Fibroblast of skin of right quadriceps (primary cell): ENCODE measurements at places on chromosomes 13 and 19.

DNA sequence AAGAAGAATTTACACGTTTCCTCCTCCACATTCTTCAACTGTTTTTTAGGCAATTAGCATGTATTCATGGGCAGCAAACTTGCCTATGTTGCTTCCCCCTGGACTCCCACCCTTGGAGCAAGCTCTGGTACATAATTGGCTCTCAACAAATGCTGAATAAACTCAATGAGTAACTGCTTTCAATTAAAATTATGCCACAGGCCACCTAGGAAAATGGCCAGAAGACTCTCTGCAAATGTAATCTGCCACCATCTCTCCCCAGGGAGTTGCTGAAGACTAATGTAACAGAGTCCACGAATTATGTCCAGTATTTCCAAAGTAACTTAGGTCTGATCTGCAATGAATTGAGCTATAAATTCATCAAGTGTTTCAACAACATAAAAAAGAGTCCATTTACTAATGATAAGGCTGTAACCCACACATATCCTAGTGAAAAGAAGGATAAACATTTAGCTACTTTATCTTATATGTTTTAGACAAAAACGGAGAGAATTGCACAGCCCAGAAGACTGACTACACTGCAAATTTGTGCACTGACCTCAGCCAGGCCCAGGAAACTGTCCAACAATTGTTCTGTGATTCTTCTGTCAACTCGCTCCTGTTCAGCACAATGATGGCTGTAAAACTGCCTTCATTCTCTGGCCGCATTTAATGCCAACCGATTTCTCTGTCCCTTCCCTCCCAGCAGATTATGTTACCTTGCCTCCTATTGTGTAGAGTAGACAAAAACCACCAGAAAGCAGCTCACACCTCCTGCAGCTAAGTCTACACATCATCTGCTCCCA lies 808.6 kb upstream of the ARGLU1 start:
- no peak for DNase-seq

DNA sequence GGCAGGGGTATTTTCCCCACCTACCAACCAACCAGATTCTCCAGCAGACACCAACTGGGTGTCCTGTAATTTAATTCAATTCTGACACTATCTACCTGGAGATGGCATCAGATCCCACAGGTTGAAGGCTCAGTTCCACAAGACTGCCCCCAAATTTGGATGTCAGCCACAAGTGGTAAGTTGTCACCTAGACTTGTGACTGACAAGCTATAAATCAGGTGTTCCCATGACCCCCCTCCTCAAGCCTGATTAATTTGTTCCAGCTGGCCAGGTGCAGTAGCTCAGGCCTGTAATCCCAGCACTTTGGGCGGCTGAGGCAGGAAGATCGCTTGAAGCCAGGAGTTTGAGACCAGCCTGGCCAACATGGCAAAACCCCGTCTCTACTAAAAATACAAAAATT lies 10.6 kb upstream of the HAUS5 start:
- DNase-seq, result no peak

DNA sequence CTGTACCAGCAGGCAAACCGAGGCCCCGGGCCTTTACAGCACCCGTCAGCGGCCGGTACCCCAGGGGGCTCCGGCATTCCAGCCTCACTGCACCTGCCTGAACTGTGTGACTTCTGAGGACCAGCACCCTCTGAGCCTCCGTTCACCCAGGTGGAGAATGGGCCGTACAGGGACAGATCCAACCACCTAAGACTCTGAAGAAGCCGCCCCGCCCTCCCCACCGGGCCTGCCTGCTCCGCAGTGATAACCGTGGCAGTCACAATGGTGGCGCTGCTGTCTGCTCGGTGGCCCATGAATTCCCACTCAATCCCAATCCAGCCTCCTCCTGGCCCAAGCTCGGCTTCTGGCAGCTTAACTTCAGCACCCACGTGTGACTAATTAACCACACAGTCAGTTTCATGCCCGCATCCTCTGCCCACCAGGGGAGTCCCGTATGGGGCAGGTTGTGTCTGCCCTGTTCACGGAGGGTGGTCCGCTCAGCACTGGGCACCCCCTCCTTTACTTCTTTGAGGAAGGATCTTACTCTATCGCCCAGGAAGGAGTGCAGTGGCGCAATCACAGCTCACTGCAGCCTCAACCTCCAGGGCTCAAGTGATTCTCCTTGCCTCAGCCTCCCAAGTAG lies 3.4 kb downstream of the TCF3 start:
- DNase-seq, result no peak

- no peak for DNase-seq
These were observed 44.7 kb downstream of the THSD1 start for GRCh38 chr13:52361225-52361624.

DNA sequence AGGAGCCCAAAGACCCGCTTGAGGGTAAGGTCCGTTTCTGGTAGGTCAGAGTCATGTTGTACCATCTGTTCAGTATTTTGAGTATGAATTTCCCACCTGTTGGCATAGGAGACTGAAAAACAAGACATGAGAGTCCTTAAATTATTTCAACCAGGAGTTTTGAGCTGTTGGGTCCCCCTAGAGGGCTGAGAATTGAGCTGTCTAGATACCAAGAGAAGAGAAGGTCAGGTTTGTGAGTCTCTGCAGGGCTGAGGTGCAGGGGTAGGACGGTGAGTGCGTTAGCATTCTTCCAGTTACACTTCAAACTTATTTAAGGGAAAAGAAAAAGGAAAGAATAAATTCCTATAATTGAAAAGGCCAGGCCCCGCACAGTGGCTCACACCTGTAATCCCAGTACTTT lies 5.0 kb downstream of the CBLC start:
- no peak for DNase-seq

- DNase-seq, result no peak
These were observed 5.7 kb upstream of the TNFSF13B start for GRCh38 chr13:108263621-108264355.
